ENCODE measurements at places on chromosomes 5 and 9.

DNA sequence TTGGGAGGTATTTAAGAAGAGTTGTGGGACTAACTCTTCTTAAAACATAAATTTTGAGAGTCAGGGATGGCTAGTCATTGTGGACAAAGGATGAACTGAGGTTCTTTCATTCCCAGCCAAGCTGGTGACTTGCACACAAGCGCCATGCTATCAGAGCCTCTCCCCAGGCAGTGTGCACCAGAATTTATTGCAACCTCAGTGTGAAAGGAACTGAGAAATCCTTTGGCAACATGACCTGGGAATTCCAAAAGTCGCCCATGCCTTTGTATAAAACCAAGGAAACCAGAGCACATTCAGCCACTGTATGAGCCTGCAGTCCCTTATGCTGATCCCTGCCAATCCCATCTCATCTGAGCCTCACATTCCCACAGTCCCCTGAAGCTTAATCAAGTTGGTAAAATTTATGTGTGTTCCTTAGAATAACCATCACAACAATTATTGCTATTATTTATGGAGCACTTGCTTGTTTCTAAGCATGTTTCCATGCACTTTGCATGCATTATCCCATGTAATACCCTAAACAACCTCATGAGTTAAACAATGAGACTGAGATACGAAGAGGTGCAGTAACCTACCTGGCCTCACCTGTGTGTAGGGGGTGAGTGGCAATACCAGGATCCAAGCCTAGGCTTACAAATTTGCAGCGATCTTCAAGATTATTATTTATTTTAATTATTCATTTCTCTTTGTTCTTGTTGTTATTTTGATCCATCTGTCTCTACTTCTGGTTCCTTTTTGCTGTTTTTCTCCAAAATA, 116.4 kb downstream of the NTRK2 start:
- no peak for DNase-seq

DNA sequence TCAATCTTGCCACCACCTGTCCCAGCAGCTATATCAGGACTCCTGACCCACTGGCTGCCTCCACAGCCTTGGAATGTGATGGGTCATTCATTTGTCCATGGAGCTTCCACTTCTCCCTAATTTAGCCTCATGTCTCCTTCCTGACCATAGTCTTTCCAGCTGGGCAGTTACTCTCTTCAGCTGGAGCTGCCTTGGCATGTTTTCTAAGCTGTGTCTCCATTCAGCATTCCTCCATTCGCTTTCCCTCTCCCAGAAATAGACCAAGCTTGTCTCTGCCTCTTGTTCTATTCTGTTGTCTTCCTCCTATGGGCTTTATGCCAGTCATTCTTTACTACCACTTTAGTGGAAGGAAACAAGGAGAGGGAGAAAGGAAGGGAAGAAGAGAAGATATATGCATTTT, 5.3 kb upstream of the CTXN3 start:
- no peak for DNase-seq

GRCh38 chr5:136311999-136312398, 53.3 kb downstream of the TRPC7 start:
- peak; percentile 3 for DNase-seq

- DNase-seq, result peak; percentile 29
Observed at GRCh38 chr5:164487939-164488338, 982.5 kb downstream of the MAT2B start.

DNA sequence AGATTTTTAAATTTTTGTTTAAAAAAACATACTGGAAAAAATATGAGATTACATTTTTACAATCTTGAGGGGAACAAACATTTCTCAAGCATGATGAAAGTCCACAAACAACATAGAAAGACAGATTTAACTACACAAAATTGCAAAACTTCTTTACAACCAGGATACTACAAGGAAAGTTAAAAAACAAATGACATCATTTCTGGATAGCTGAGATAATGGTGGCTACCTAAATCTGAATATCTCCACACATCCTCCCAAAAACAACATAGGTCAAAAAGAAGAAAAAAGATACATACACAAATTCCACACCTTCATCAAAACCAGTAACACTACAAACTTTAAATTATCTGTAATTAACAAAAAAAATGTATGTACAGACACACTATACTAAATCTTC, 120.8 kb upstream of the TNPO1 start:
- no peak for DNase-seq

GRCh38 chr9:22986556-22986955, 539.9 kb downstream of the DMRTA1 start:
- DNase-seq, result no peak

GRCh38 chr9:89194421-89195130, 16.0 kb upstream of the SHC3 start:
- no peak for DNase-seq

DNA sequence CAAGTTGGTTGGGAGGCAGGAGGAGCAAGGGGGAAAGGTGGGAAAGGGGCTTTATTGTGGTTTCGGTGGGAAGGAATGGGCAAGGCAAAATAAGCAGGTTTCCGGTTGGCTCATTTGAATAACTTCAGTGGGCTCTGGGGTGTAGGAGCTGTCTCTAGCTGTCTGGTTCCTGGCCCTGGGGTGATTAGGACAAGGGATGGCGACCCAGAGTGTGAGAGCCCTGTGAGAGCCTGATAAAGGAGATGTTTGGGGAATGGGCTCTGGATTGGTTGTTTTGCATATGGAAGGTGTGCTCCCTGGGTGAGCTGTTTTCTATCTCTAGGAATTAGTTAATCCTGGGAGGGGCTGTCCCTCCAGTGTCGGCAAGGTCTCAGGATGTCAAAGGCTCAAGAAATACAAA, 15.4 kb downstream of the ANKRD34B start:
- DNase-seq, result no peak

DNA sequence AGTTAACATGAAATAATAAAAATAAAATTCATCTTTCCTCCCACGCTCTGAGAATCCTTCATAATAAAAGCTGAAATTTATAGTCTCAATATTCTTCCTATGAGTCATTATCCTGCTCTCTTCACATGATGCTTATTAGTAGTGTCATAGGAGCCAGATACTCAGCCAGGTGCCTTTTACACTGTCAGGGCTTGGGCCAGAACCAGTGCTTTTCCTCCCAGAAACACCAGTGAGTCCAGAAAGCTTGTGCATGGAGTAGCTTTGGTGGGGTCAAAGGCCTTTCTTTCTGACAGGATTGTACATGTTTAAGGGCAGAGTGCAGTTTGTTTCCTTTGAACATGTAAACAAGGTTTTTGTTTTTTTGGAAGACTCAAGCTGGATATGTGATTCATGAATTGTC, 6.8 kb downstream of the LSM11 start:
- no peak for DNase-seq
